ENCODE measurements at places on chromosomes 13 and 19.

DNA sequence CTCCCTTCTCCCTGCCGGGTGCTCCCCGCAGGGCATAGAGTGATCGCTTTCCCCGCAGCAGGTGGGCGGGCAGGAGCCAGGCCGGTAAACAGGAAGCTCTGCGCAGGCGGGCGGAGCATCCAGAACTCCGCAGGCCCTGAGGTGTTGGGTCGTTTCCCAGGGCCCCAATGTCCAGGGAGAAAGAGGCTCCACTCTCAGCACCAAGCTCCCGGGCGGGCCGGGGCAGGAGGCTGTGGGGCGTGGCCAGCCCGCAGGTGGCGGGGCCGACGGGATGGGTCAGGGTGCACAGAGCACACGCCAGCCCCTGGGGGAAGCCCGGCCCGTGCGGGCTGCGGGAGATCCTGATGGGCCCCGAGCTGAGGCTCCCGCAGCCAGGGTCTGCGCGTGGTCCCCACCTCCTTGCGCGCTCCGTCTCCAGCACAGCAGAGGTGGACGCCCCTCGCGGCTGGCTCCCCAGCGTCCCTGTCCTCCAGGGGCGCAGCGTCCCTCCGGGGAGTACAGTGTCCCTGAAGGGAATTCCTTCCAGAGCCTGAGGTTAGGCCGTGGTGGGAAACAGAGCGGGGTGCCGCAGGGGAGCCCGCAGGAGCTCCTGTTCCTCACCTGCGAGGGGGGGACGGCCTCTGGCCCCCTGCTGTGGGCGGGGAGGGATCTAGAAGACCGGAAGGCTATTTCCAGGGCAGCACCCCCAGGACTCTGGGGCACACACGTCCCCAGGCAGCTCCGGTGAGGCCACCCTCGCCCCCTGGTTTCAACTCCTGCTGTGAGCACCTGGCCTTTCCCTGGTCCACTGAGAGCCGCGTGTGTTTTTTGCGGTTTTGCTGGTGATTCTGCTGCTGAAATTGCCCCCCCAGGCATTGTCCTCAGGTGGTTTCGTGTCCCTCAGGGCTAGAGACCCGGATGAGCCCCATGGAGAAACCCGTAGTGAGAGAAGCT is 12.2 kb downstream of the PIP5K1C start:
- DNase-seq: no peak

DNA sequence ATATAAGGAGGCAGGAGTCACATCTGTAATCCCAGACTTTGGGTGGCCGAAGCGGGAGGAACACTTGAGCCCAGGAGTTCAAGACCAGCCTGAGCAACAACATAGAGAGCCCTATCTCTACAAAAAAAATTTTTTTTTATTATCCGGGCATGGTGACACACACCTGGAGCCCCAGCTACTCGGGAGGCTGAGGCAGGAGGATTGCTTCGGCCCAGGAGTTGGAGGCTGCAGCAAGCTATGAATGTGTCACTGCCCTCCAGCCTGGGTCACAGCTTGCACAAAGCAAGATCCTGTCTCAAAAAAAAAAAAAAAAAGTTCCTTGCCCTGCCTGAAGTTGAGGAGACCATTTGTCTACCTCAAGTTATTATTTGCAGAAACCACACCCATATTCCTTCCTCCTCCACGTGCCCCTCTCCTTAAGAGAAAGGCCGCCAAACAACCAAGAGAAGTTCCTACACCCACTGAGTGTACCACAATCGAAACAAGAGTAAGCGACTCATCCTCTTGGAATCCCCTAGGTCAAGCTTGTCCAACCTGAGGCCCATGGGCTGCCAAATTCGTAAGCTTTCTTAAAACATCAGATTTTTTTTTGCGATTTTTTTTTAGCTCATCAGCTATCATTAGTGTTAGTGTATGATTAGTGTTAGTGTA is 2.2 kb downstream of the ABCC4 start:
- no peak for DNase-seq

DNA sequence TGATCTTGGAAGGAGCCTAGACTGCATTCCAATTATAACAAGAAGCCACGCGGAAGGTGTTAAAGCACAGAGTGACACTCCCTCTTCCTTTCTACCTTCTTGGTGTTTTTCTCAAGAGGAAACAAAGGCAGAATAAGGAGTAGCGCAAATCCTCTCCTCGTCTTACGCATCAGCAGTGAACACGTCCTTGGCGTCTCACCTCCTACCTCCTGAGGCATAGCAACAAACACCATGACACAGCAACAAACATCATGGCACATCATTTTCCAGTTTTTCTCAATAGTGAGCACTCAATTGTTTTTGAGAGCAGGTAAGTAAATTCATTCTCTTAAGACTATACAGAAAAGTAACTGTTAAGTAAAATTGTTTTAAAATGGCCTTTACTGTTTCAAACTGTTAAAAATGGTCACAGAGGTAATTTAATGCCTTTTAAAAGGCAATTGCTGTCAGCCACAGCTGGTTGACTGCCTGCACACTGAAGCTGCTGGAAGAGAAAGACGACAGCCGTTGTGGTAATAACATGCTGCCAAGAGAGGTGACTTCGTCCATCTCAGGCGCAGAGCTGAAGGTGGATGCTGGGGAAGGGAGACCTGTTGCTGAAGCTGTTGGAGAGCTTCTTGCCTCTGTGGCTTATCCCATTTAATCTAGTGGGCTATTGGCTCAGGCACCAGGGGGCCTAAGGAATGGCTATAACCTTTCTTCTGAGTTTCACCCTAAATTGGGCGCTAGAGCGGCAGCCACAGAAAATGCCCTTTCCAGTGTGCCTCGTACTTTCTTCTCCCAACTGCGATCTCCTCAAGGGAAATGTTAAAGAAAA is 703.7 kb downstream of the UQCRFS1 start:
- DNase-seq: no peak

DNA sequence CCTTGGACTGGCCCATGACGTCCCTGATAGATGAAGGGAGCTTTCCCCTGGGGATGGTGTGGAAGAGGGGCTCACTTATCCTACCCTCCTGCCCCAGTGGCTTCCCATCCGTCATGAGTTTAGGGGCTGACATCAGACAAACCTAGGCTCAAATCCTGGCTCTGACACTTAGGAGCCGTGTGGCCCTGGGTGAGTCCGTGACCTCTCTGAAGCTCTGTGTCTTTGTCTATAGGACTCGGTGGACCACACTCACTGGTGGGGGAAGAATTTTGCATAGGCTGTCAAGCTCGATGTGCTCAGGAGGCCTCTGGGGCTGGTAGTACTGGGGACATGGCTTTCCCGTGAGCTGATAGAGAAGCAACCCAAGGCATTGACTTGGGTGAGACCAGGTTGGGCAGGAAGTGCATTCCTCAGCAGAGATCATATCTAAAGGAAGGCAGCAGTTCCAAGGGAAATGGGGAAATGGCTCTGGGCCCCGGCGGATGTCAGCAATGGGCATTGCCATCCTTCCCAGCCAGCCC is 17.4 kb upstream of the AP1M2 start:
- no peak for DNase-seq

DNA sequence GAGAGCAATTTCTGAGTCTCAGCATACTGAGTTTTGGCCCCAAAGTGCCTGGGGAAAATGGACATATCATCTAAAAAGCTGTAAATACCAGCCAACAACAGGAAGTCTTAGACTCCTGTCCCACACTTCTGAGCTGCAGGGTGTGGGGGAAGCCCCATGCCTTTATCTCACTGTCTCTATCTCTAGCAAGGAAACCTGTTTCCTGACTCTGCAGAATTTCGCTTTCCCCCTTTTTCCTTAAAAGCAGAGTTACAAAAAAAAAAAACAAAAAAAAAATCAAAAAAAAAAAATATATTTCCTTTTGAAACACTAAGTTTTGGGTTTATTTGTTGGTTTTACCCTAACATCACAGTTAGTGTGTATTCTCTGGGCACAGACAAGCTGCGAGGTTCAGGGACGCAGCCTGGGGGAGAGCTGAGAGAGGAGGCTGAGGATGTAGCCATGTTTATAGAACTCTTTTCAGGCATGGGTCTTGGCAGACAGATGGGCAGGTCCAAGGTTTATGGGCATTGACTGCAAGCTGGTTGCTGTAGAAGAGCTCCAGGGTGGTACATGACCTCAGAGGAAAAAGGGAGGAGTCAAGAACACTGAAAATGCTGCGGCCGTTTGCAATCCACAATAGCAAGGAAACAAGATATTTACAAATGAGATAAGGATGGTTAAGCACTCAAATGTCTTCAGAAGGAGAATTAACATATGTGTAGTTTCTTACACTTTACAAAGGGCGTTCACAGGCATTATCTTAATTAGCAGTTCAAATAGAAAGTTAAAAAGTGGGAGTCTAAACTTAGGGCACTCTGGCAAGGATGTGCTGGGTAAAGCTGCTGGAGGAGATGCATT is 4.9 kb downstream of the MBNL2 start:
- DNase-seq: no peak

DNA sequence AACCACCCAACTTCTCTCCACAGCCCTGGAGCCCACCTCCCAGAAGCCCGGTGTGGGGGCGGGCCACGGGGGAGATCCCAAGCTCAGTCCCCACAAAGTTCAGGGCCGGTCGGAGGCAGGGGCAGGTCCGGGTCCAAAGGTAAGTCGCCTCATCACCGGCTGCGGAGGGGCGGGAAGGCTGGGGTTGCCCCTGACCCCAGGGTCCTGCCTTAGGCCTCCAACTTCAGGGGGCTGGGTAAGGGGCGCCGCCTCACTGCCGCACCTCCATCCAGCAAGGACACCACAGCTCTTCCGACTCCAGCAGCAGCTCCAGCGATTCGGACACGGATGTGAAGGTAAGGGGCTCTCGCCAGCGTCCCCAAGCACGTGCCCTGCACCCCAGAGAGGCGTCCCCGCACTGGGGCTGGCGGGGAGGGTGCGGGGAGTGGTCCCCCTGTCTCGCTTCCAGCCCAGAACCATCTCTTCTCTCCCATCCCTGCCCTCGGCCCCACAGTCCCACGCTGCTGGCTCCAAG is 358 bp downstream of the C19orf33 start:
- no peak for DNase-seq

DNA sequence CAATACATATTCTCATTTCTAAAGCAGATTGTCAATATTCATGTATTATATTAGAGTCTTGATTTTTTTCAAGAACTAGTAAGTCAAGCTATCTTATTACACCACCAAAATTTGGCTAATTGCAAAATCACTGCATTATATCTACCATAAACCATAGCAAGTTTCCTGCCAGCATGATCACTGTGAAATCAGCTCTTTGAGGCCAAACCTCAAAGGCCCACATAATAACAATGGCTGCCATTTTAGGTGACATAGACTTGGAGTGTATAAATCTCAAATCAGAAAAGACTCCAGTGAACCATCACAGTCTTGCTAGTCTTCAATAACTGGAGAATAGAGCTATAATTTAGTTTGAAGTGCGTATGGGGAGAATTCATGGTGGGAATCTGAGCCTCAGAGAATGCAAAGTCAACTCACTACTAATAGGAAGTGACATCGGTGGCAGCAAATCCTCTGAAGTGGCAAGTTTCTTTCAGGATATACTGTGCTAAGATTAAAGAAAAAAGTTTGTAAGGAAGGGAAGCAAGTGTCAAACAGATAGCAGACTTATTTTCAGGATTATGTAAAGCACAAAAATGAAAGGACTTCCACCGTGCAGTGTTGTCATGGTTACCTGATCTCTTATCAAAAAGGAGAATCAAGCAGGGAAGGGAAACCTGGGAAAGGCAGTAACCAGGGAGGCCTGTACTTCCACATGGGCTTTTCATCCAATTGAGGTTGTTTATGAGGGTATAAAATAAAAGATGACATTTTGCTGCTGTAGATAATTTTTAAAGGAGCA is 117.4 kb upstream of the FNDC3A start:
- DNase-seq: no peak

DNA sequence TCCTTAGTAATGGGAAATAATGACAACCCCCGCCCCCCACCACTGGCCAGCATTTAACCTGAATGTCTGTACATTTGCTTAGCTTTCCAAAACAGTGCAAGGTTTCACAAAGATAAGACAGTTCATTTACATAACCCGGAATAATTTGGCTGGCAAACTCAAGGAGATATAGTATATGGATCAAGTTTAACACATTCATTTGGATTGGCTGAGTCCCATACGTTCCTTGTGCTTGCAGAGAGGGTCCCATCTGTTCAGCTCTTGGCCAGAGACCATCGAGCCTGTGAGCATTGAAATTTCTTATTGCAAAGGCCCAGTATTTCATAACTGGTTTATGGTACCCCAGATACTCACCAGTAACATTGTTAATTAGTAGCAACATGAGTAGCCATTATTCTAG is 116.5 kb downstream of the GPC6 start:
- no peak for DNase-seq

DNA sequence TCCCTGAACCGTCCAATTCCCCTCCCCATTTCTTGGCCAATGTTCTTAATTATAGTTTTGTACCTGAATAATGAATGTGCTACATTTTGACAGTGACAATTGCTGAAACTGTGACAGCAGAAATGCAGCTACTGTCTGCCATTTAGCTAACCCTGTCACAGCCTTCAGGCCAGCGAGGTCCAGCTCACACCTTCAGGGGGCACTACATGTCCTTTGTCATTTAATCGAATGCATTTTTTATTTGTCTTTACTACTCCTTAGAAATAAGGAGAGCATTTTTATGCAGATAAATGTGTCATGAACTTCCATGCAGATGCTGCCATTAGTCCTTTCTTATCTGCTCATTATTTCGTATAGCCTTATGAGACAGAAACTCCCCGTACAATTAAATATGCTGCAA is 159.9 kb downstream of the MZT1 start:
- no peak for DNase-seq

GRCh38 chr13:26448032-26448431 is 109.5 kb upstream of the WASF3 start:
- DNase-seq: no peak

- DNase-seq: no peak
These were observed 82.4 kb upstream of the MBNL2 start for GRCh38 chr13:97139691-97140090.
